ENCODE measurements at places on chromosomes 6 and 20.

DNA sequence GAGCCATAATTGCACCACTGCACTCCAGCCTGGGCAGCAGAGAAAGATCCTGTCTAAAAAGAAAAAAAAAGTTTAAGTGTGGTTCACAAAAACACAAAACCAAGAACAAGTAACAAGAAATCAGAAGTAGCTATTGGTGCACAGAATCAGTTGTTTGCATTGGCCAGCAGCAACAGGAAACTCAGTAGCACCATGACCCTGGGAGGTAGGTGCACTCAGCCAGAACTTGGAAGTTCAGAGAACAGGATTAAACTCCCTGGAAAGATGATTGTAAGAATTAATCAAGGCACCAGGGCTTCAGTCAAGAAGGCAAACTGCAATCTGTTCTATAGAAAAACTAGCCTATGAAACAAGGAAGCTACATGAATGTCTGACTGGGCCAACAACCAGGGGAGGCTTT lies 267.9 kb downstream of the COL12A1 start:
- DNase-seq, result no peak

- DNase-seq, result no peak
Measured at GRCh38 chr6:43966853-43967718, 160.2 kb downstream of the MRPL14 start.

GRCh38 chr6:57021086-57021720 lies 25.3 kb upstream of the KIAA1586 start:
- DNase-seq, result no peak

DNA sequence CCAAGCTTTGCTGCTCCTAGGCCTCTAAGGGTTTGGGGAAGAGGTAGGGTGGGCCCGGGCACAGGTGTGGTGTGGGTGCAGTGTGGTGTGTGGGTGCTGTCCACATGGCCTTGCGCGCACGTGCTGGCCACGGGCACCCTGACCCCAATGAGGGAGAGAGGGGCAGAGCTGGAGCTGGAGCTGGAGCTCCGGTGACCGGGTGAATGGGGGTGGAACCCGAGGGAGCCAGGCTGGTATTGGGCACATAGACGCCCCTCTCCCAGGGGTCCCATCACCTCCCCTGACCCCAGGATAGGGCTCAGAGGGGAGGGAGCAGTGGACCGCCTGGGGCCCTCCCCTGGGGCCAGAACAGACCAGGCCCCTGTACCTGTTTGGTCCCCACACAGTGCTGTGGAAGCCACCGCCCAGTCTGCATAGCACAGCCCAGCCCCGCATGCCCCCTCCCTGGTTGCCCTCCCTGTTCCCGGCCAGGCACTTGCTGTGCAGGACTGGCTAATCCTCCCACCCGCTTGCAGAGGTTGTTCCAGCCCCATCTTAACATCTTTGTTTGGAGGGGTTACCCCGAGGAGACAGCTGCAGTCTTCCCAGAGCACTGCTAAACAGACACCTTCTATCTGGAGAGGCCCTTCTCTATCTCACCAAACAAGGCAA lies 984 bp downstream of the ADAM33 start:
- DNase-seq, result no peak

DNA sequence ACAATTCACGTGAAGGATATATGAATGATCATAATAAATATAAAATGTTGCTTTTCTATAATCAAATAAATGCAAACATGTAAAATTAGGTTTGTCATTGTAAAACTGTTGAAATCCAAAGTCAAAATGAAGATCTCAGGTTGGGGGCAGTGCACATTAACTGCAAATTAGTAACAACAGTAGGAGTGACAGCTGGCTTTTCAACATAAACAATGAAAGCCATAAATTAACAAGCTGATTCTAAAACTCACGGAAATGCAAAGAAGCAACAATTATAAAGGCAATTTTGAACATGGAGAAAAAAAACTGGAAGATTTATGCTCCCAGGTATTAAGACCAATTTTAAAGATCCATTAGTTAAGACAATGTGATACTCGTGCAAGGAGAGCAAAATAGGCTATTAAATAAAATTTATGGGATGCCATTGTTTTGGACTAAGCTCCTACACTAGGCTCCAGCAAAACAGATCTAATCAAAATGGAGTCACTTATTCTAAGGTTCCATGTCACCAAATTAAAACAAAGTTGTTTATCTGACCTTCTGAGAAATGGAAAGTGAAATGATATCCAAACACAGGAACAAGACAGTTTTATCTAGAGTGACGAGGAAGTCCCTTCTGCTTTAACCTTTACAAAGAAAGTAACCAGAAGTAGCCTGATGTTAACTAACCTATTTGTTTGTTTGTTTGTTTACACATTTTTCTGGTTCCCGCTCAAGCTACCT lies 770.8 kb downstream of the EPHA7 start:
- no peak for DNase-seq

- DNase-seq, result no peak
Measured at GRCh38 chr6:143782481-143782880, 60.7 kb upstream of the LTV1 start.

DNA sequence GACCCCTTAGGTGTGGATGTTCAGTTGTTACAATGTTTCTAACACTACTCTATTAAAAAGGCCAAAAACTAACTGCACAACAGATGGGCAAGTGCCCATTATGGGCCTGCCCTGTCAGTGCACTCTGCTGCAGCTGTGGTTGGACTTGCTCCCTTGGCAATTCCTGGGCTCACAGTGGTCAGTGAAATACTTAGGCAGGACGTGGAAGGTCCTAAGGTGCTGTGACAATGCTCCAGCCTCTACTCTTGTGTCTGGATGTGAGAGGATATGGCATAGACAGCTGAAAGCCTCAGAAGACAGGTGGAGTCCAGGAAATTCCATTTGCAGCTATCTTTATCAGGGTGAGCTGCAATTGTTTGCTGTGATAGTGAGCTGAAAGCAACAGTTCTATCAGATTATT lies 136.5 kb upstream of the OLIG3 start:
- DNase-seq, result no peak

DNA sequence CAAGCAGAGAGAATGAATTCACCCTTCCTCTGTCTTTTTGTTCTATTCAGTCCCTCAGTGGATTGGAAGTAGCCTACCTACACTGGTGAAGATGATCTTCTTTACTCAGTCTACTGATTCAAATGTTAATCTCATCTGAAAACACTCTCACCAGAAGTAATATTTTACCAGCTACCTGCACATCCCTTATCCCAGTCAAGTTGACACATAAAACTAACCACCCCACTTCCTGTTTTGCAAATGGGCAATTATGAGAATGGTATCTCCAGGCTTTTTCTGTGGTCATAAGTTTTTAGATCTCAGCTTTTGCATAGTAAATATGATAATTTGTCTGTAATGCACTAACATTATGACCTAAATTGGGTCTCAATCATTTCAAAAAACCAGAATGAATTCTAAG lies 228.8 kb upstream of the ECI2 start:
- DNase-seq, result no peak

- no peak for DNase-seq
Measured at GRCh38 chr20:17441745-17442144, 89.4 kb downstream of the BFSP1 start.

DNA sequence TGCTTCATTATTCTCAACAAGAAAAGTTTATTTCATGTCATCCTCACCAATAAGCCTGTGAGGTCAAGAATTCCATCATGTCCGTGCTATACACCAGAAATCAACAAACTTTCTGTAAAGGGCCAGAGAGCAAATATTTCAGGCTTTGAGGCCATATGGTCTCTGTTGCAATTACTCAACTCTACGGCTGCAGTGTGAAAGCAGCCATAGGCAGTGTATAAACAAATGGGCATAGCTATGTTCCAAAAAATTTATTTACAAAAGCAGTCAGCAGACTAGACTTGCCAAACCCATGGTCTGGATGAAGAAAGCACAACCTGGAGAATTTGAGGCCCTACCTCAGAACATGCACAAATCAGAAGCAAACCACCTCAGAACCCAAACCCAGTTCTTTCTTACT lies 118.5 kb downstream of the PCSK2 start:
- no peak for DNase-seq

DNA sequence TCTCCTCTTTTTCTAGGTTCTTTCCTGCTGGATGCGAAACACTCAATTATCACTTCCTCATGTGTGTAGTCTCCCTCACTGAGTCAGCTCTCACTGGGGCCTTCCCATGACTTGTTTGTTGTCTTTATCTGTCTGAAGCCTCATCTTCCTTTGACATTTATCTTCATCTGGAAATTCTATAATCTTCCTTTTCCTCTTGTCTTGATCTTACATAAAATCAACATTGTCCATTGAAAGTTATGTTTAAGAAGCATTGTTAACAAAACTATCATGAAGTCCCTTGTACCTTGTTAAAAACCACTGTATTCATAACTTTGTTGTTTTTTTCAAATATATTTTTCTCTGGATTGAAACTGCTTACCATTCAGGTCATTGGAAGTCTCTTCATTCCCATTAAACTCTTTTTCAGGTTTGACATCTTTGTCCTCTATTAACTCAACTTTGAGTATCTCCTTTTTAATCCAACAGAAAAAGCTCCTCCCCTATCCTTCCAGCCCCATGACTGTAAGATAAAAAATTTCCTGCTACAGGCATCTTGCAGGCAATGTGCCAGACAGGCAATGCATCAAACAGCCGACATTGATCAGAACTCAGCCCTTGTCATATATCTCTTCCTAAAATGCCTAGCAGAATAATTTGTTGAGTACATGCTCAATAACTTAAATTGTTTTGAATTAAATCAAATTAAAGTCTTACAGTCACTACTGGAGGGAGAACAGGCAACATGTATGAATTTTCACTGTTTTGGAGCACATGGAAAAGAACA lies 34.8 kb downstream of the MYLIP start:
- no peak for DNase-seq

- no peak for DNase-seq
Measured at GRCh38 chr6:143267760-143268159, 182.7 kb downstream of the ADAT2 start.

DNA sequence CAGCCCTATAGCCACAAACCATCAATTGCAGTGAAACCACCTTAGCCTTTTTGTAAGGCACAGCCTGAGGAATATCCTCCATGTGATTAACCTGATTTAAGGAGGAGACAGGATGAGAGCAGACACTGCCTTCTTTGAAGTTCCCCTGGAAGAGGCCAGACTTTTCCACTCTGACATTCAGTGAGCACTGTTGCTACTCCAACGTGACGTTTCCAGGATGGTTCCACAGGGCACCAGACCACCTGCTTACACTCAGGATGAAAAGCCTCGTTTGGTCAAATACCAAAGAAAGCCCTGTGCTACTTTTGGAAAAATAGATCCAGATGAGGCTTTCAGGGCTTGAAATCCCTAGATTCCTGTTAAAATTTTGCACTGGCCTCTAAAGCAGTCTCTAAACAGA lies 1102.1 kb upstream of the FLRT3 start:
- DNase-seq, result no peak

DNA sequence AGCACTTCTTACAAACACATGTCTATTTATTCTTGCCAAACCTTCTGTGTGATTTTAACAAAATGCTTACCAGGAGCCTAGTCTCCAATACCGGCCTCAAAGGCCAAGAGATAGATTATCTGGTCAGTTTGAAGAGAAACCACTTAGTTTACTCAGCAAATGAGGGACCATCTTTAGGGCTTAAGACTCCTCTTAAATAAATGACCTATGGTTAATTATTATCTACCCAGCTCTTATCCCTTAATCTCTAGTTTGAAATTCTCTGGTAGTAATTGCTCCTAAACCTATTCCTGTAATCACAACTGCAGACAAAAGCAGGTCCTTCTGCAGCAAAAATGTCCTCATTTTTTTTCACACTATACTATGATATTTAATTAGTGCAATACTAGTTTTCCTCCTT lies 301.8 kb downstream of the KIF16B start:
- DNase-seq, result no peak

- DNase-seq, result no peak
Measured at GRCh38 chr6:42260396-42260888, 42.8 kb upstream of the MRPS10 start.

DNA sequence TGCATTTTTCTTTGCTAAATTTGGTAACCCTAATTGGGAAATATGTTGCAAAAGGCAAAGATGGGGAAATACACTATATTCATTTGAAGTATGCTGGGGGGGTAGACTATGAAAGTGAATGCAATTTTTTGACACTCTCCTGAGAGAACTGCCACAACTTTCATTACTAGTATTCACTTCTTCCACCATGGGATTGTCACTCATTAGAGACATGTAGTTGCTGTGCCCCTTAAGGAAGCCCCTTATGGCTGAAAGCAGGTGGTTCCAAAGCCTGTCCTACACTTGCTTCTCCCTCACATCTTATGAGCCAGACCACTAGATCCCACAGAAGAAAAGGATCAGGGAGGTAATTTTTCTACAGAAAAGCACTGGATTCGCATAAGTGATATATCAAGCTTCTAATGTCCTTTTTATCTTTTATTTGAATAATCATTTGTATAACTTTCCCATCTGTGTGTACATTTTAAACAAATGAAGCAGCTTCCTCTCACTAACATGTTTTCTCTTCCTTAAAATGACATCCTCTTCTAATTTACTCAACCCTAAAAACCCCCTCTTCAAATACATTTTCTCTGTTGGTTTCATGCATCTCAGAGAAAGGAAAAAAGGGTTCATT lies 83.8 kb downstream of the GCLC start:
- no peak for DNase-seq

DNA sequence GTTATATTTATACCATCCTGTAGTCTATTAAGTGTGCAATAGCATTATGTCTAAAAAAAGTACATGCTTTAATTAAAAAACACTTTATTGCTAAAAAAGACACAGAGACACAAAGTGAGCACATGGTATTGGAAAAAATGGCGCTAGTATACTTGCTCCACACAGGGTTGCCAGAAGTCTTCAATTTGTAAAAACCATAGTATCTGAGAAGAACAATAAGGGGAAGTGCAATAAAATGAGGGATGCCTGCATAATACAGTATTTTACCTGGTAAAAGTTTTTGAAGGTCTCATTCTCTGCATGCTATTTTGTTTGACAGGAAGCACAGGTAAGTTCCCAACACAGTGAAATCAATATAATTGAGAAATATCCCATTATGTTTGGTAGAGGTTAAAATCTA lies 1.6 kb downstream of the NOX3 start:
- DNase-seq, result no peak

- DNase-seq, result no peak
Measured at GRCh38 chr20:57065646-57066045, 200.8 kb downstream of the BMP7 start.

DNA sequence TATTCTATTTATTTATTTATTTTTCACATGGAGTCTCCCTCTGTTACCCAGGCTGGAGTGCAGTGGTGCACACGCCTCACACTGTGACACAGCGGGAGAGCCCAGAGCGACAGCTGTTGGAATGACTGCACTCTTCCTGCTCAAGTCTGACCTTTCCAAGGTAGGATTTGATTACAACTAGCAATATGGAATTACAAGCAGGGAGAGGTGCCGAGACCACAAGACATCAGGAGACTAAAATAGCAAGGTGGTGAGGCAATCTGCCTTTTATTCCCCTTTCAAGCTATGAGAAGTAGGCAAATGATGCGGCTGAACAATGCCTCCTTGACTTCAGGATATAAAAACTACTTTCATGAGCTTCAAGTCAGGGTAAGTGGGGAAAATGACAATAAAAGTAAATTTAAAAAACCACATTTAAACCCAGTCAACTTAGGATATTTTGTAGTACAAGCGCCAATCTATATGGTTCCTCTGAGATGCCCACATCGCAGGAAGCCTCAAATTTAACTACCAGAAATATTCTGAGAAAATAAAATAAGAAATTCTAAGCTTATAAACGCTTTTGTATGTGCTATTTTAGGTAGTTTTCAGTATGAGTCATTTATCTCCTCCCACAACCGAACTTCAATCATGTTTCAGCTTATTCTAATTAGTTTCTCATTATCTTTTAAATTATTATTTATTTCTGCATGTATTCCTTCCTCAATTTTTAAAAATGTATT lies 146.9 kb upstream of the SGK1 start:
- DNase-seq, result no peak
